ENCODE measurements at places on chromosomes 7 and 10. TPM values are rescaled to one million over a fixed set of nuclear protein-coding genes. Genes with fewer than 3 reads are reported as not detected.

- no peak for DNase-seq
Measured at GRCh38 chr10:42768581-42769152, 13.9 kb upstream of the BMS1 start.

GRCh38 chr10:78491812-78492211 lies 458.1 kb downstream of the RPS24 start:
- no peak for DNase-seq

GRCh38 chr10:49164559-49165188 lies 23.5 kb downstream of the TMEM273 start:
- DNase-seq, result no peak

GRCh38 chr10:14621037-14621436 lies 153.7 kb downstream of the FAM107B start:
- no peak for DNase-seq

DNA sequence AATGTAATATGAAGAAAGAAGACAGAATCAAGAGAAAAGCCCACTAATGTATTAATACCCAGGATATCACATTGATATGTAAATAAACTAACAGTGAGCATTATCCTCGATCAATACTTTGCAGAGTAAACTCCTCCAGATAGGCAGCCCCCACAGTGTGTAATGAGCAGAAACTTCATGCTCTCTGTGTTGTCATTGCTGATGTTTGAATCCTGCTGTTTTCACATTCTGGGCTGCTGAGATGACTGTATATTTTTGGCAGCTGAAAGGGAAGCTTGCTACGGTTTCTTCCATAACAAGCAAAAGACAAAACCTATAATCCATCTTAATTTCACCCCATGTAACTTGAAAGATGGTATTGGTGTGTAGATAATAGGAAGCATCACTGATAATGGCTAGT lies 15.3 kb upstream of the THSD7A start:
- DNase-seq, result no peak

DNA sequence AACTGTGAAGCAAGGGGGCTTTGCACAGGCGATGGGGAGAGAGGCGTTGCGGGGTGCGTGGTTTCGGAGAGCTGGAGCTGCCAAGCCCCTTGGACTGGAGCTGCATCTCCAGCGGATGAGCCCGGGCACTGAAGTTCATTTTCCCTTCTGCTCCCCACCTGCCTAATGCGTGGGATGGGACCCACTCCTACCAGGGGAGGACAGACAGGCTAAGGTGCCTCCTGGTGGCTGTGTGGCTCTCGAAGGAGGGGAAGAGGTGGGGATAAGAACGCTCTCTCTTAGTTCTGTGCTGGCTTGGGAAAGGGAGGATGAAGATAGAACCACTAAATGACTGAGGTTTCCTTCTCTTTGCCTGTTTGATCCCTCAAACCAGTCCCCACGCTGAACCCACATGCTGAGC lies 177.6 kb upstream of the PITRM1 start:
- DNase-seq, result no peak

DNA sequence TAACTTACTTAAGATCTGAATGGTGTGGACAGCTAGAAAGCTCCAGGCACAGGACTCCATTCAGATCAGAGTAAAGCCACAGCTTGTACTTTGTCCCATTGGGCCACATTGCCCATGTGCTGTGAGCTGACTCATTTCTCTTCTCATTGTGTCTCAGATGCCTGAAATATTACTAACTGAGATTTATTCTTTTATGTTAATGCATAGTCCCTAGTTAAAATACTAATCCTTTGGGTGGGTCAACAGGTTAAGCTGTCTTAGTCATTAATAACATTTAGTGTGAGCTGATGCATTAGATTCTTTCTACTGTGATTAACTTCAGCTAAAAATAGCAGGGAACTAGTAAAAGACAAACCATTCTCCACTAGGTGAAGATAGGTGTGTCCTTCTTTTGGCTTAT lies 104.7 kb upstream of the ARMC3 start:
- DNase-seq, result peak; percentile 53

DNA sequence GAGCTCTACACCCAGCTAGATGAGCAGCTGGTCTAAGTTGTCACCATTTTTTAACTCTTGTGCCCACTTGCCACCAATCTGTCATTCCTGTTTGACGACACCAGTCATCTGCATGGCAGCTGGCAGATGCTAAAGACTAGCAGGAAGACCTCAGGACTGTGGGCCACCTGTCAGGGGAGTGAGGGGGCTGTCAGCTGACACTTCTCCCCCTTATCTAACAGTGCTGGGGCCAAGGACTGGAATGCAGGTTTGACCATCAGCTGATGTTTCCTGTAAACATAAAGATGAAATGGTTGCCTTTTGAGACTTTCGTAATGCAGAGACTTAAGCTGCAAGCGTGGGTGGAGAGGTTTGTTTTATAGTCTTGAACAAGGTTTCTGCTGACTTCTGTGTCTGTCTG lies 93.5 kb downstream of the WNT2 start:
- DNase-seq, result no peak

DNA sequence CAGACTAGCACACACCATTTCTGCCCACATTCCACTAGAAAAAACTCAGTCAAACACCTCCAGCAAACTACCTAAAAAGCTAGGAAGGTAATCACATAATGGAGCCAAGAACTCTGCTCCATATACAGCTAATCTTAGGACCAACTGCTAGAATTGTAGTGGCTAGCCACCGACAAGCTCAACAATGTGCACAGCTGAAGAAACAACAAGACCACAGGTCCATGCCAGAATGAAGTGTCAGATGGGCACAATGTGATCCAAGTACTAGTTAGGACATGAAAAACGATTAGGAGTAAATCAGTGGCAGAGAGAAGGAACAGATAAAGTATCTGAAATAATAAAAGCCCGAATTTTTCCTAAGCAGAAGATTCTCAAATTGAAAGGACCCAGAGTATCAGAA lies 38.6 kb downstream of the TMEM106B start:
- DNase-seq, result no peak

GRCh38 chr7:107778283-107778682 lies 24.7 kb downstream of the SLC26A3 start:
- no peak for DNase-seq

DNA sequence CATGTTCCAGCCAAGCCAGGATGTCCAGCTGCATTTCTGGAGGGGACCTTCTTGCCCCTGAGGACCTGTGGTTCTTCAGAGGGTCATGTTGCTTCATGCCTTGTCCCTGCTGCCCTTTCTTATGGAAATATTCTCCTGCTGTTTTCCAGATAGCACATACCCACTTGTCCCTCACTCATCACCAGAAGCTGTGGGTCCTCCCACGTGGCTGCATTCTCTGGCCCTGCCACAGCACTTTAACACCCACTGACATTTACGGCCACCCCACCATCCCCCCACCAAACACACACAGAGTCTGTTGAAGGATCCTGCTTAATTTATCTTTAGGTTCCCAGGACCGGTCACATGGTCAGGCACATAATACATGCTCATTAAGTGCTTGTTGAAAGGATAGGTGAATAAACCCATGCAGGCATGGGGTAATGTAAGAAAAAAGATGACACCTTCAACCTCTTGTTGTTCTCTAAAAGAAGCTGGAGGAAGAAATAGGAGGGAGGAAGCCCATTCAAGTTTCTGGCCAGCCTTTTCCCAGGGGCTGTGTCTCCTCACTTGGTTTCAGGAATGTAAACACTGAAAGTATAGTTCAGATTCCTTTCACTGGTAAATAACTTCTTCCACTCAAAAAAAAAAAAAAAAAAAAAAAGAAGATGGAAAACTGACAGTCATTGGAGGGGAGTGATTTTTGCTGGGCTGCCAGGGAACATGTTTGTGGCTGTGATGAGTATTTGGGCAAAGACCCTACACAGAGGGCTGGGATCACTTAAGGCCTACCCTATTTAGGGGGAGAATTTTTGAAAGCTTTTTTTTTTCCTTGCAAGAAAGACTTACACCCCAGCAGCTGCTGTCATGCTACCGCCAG lies 19.8 kb upstream of the BMPER start:
- no peak for DNase-seq

GRCh38 chr7:132193898-132194297 lies 382.4 kb downstream of the PLXNA4 start:
- DNase-seq, result peak; percentile 27

DNA sequence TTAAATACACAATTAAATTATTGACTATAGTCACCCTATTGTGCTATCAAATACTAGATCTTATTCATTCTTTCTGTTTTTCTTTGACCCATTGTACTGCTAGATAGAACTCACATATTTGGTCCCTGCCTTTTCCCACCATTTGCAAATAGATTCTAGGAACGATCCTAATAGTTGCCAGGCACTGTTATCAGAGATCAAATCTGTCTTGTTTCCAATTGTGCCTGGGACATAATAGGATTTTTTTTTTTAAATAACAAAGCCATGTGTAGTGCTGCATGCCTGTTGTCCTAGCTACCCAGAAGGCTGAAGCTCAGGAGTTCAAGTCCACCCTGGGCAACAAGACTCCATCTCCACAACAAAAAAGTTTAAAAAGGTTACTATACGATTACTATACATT lies 72.0 kb downstream of the C1GALT1 start:
- no peak for DNase-seq

GRCh38 chr7:149320313-149321124 lies 58.5 kb downstream of the ZNF783 start:
- DNase-seq, result no peak

STRIP2 gene
- 6.4 TPM for total RNA-seq

SAP25 gene
- total RNA-seq, result 11.0 TPM

NPTX2 gene
- not detected for total RNA-seq

VWDE gene
- 28.8 TPM for total RNA-seq

HOXA3 gene
- 50.5 TPM for total RNA-seq

ELFN1 gene
- total RNA-seq, result 0.09 TPM

TMEM254 gene
- total RNA-seq, result 36.6 TPM

HDAC9 gene
- 14.7 TPM for total RNA-seq
